Muscle of back (tissue), 13 donors: ENCODE measurements at places on chromosomes 6 and 20. TPM values are rescaled to one million over a fixed set of nuclear protein-coding genes. Genes with fewer than 3 reads are reported as not detected.

The CTCFL gene
- 0.18 TPM for polyA plus RNA-seq

The NKX2-4 gene
- polyA plus RNA-seq: not detected

The FILIP1 gene
- polyA plus RNA-seq: 50.8 TPM

The SNPH gene
- 4.6 TPM for polyA plus RNA-seq

The ARG1 gene
- 0.28 TPM for polyA plus RNA-seq

The BMP6 gene
- polyA plus RNA-seq: 1.4 TPM

The C20orf204 gene
- polyA plus RNA-seq: 1.0 TPM

The CLIC5 gene
- 19.2 TPM for polyA plus RNA-seq

The ABHD12 gene
- polyA plus RNA-seq: 20.5 TPM

The ACSS2 gene
- 59.9 TPM for polyA plus RNA-seq

The IL17A gene
- not detected for polyA plus RNA-seq

The PEX7 gene
- polyA plus RNA-seq: 8.3 TPM

The ANGPT4 gene
- 0.13 TPM for polyA plus RNA-seq

The SLC13A3 gene
- 2.2 TPM for polyA plus RNA-seq

The OPN5 gene
- 0.09 TPM for polyA plus RNA-seq

The AIF1 gene
- 24.2 TPM for polyA plus RNA-seq

The FNDC1 gene
- polyA plus RNA-seq: 205 TPM

The BNIP5 gene
- 0.14 TPM for polyA plus RNA-seq

The TRMT6 gene
- 11.4 TPM for polyA plus RNA-seq

The ALDH8A1 gene
- polyA plus RNA-seq: 3.1 TPM

The TMEM170B gene
- 6.7 TPM for polyA plus RNA-seq

The SSTR4 gene
- not detected for polyA plus RNA-seq

The RNF182 gene
- polyA plus RNA-seq: 2.5 TPM

The CEP43 gene
- 8.8 TPM for polyA plus RNA-seq

The GRM1 gene
- 0.15 TPM for polyA plus RNA-seq

The RIPPLY2 gene
- polyA plus RNA-seq: not detected

The CRISP2 gene
- polyA plus RNA-seq: not detected

The NT5E gene
- polyA plus RNA-seq: 48.0 TPM

The ZSCAN26 gene
- polyA plus RNA-seq: 19.9 TPM

The ENPP5 gene
- 2.5 TPM for polyA plus RNA-seq

The STMND1 gene
- 0.11 TPM for polyA plus RNA-seq

The KHDC1L gene
- polyA plus RNA-seq: 0.23 TPM

The RNF5 gene
- 54.0 TPM for polyA plus RNA-seq

The OR2B6 gene
- not detected for polyA plus RNA-seq

The HLA-B gene
- 180 TPM for polyA plus RNA-seq

The HRH3 gene
- polyA plus RNA-seq: 1.1 TPM

The SAMD3 gene
- 1.4 TPM for polyA plus RNA-seq

The TRIM40 gene
- polyA plus RNA-seq: not detected

The ATP9A gene
- 45.9 TPM for polyA plus RNA-seq

The TTPAL gene
- polyA plus RNA-seq: 7.1 TPM

The OR2H2 gene
- polyA plus RNA-seq: 0.19 TPM

The PLEKHG1 gene
- polyA plus RNA-seq: 18.4 TPM

The EIF6 gene
- polyA plus RNA-seq: 72.5 TPM

The DUSP22 gene
- 24.4 TPM for polyA plus RNA-seq

The BPIFB2 gene
- not detected for polyA plus RNA-seq

The POFUT1 gene
- 34.3 TPM for polyA plus RNA-seq

The SLA2 gene
- polyA plus RNA-seq: 0.28 TPM

The SLC22A1 gene
- 0.86 TPM for polyA plus RNA-seq

The TRAPPC3L gene
- polyA plus RNA-seq: not detected

The GHRH gene
- polyA plus RNA-seq: not detected

The TGM6 gene
- polyA plus RNA-seq: not detected

The CCN6 gene
- polyA plus RNA-seq: 0.16 TPM
